ENCODE measurements at places on chromosomes 6 and 20.

GRCh38 chr6:161536224-161536630, 262.4 kb upstream of the AGPAT4 start:
- no peak for DNase-seq

DNA sequence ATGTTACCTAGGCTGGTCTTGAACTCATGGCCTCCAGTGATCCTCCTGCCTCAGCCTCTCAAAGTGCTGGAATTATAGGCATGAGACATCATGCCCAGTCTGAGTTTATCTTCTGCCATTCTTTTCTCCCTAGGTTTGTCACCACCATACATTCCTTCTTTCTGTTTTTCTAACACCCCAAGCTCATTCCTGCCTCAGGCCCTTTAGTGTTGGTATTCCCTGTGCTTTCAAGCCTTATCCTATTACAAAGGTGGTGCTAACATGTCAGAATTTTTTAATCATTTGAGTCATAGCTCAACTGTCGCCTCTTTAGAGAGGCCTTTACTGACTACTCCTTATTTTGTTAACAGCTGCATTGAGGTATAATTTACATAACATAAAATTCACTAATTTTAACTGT, 221.1 kb upstream of the PRSS16 start:
- no peak for DNase-seq

GRCh38 chr6:143746202-143747119, 68.7 kb downstream of the PHACTR2 start:
- peak; percentile 90 for DNase-seq

DNA sequence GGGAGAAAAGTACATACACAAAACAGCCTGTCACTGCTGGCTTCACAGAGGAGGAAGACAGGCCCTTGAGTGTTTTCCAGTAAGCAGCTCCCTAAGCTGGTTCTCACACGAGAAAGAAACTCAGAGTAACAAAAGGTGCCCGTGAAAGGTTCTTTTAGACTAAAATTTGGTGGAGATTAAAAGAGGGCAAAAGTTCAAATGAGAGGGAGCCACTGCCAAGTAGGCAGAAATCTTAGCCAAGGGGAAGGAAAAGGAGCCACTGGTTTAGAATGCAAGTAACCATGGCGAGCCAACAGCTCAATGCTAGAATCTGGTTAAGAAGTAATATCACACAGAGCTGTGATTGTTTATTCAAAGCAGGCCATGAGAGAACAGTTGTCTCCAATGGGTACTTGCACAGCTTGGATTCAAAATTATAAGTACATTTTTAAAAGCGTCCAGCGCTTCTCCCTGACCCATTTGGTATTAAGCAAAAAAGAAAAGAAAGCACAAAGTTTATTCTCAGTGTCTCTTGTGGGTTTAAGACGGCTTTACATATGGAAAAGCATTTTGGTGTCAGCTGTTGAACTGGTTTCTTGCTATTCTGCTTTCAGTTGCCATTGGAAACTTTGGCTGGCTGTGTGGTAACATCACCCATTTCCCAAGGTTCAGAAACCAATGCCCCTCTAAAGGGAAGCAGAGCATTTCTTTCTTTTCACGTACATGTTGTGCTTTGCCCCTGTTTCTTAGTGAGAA, 648.5 kb downstream of the RNF144B start:
- no peak for DNase-seq

DNA sequence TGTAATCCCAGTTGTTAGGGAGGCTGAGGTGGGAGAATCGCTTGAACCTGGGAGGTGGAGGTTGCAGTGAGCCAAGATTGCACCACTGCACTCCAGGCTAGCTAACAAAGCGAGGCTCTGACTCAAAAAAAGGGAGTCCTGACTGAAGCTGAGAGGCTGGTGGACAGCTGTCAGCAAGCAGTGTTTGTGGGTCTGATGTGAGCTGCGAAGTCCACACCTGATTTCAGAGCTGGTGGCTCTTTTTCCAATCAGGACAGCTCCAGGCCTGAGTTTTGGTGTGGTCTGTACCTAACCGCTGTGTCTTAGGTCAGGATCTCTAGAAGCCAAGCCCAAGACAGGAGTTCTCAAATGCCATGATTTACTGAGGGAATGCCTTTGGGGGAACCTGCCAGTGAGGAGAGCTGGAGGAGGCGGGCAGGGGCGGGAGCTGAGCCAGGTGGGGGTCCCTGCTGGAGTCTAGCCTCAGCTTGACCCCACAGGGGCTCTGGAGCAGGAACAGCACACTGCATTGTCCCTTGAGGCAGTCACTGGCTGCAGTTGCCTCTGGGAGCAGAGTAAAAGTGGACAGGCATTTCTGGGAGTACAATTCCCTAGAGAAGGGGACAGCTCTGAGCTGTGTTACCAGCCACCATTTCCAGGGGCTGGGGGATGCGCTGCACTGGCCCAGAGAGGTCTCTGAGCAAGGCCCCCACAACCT, 5.0 kb downstream of the GFRA4 start:
- peak; percentile 24 for DNase-seq

DNA sequence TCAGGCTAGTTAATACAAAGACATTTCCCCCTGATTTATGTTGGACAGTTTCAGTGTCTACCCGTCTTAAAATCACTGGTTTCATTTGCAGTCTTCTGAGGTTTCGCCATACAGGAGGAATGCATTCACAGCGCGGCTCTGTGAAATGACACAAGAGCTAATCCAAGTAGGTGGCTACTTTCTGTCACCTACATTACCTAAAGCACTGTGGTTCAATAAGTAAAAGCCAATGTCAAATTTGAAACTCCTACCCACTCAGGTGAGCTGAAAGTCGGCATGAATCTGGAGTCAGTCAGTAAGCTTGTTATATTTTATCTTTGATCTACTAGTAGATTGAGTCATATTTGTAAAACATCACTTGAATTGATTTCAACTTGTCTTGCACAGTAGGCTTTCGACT, 370.8 kb downstream of the LAMA2 start:
- no peak for DNase-seq

DNA sequence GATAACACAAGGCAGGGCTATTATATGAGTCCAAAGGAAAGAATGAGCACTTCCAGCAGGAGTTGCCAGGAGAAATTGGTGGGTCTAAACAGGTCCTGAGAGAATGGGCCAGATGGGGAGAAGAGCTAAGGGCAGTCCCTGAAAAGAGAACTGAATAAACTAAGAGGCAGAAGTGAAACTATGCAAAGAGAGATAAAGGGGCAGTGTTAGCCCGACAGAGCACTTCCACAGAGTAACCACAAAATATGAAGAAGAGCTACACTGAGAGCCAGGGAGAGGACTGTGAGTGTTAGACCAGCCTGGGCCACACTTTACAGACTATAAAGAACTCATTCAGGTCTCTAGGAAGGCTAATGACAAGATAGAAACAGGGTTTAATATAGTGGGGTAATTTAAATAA, 43.8 kb downstream of the RALGAPA2 start:
- DNase-seq: no peak

DNA sequence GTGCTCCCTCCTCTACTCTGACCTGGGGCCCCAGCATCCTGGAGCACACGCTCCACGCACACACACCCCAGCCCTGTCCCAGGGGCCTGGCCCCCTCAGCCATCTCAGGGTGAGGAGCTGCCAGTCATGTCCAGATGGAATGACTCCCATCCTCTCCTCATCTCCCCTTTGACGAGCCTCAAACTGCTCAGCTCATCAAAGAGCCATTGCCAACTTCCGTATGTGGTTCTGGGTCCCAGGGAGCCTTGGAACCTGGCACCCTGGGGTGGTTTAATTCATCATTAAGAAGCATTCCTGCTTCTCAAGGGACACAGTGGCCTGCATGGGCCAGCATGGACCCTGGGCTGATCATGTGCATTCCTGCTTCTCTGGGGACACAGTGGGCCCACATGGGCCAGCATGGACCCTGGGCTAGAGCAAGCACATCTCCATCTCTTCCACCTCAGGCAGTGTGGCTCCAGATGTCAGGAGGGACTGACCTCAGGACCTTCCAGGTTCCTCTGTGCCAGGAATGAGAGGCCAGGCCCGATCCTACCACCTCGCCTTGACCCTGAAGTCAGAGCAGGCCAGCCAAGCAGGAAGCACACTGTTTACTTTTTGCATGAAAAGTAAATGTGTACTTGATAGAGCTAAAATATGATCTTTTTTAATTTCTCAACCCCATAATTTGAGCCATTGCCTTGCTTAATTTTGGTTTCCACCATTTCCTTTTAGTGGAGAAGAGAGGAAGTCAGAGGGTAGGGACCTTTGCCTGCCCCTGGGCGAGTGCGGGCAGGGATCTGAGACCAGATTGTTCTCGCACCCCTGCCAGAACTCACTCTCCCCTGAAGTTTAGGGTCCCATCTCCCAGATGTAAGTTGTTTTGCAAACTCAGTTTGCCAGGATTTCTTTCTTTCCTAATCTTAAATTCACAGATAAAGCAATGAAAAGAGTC, 26.1 kb downstream of the SPATA2 start:
- DNase-seq: no peak

GRCh38 chr6:16338577-16339264, 100.3 kb downstream of the GMPR start:
- no peak for DNase-seq

DNA sequence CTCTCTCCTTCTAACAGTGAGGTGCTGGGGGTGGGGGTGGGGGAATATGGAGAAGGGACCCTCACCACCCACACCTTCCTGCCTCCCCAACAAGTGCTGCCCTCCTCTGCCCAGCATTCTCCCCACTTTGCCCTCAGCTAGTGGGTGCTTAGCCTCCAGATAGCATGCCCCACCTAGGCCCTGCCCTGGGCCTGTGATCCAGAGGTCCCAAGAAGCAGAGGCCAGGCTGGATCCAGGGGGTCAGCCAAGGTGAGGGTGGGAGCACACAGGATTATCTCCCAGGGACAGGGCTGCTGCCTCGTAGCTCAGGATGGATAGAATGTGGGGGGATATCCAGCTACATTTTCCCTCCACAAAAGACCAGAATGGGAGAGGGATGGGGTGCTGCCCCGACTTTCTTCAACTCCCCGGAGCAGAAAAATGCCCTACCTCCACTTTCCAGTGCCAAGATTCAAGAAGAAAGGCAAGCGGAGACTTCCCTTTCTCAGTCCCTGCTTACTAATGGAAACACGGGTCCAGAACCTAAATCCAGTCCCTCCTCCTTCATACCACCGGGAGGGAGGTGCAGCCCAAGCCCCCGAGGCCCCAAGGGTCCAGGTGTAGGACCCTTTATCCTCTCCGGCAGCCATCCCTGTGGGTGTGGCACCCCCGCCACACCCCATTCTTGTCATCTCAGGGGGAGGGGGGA, 987 bp downstream of the ADISSP start:
- DNase-seq: no peak

DNA sequence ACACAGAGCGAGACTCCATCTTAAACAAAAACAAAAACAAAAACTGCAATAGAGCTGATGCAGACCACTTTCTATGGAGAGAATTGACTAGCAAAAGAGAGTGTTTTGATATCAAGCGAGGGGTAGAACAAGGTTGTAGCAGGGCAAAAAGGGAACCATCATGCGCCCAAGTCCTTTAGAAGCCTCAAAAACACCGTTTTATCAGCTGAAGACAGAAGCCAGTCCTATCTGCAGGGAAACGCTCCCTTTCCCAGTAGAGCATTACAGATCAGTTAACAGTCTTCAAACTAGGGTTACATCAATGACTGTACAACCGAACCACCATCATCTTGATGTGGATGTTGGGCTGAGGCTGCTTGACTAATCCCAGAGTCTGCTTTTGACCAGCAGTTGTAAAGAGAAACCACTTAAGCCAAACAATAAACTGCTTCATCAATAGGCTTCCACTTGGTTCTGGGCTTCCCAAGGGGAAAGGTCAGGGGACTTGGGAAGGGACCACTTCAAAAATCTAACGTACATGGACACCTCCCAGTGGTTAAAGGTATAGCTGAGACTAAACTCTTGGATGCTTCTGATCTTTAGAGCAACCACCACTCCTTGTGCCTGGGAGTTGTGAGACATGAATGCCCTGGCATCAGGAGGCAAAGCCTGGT, 59.6 kb upstream of the SPDEF start:
- no peak for DNase-seq

- no peak for DNase-seq
Measured at GRCh38 chr6:18555750-18556149, 168.6 kb downstream of the RNF144B start.

- no peak for DNase-seq
Measured at GRCh38 chr6:137426007-137426689, 68.0 kb downstream of the OLIG3 start.

GRCh38 chr20:49853640-49854039, 41.0 kb downstream of the SLC9A8 start:
- DNase-seq: peak; percentile 64

DNA sequence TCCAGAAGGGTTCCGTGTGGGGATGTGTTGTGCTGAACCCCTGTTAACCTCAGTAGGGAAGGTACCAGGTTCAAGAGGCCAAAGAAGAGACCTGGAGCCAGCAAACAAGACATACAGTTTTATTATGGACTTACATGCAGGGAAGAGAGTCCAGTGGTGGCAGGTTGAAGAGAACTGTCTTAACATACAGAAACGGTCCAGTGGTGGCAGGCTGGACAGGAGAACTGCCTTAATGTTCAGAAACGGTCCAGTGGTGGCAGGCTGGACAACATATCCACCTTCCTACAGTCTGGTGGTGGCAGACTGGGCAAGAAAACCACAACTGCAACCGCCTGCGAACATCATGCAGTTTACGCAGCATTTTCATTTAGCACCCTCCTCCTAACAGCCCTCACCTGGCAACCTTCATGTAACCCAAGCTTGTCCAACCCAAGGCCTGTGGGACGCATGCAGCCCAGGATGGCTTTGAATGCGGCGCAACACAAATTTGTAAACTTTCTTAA, 75.9 kb downstream of the PHACTR3 start:
- no peak for DNase-seq

DNA sequence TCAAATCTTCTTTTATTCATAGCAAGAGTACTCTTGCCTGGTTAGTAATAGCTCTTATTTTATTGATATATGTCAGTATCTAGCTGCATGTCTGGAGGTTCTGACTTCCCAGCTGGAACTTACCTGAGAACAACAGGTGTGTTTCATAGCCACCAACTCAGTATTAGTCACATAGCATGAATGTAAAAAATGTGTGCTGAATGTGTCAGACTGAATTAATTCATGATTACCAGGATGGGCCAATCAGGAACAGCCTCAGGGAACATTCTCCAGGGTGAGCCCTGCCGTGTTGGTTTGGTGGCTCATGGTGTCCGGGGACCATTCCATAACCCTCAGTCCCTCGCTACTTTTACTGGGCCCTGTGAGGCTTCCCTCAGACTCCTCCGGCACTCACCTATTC, 99.7 kb downstream of the TULP4 start:
- DNase-seq: no peak

- no peak for DNase-seq
Measured at GRCh38 chr6:159844737-159845645, 44.9 kb downstream of the PNLDC1 start.

Data from H9 (cell line).